GM12891 (cell line): ENCODE measurements at places on chromosomes 4 and X.

- no peak for DNase-seq
These were observed 807 bp downstream of the PGRMC1 start for GRCh38 chrX:119236623-119237561.

- DNase-seq, result no peak
These were observed 39.1 kb downstream of the SUPT20HL1 start for GRCh38 chrX:24399550-24399949.

- no peak for DNase-seq
These were observed 444 bp downstream of the FREM3 start for GRCh38 chr4:143700046-143700415.

GRCh38 chrX:41108463-41109205 lies 23.4 kb downstream of the USP9X start:
- DNase-seq, result no peak

- DNase-seq, result no peak
These were observed 2.3 kb downstream of the HNRNPD start for GRCh38 chr4:82371497-82371896.

DNA sequence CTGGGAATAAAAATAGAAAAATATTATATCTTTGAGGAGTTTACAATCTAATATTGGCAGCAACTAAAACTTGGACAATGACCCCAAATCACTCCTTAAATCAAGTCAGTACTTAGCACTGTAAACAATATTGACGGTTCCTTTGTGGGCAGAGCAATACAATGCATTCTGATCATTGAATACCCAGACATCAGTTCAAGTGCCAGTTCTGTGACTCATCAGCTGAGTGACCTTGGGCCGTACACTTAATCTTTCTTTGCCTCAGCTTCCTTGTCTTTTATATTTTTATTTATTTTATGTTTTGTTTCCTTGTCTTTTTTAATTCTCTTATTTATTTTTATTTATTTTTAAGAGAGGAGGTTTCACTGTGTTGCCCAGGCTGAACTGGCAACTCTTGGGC lies 112.2 kb upstream of the ANXA3 start:
- DNase-seq, result no peak

DNA sequence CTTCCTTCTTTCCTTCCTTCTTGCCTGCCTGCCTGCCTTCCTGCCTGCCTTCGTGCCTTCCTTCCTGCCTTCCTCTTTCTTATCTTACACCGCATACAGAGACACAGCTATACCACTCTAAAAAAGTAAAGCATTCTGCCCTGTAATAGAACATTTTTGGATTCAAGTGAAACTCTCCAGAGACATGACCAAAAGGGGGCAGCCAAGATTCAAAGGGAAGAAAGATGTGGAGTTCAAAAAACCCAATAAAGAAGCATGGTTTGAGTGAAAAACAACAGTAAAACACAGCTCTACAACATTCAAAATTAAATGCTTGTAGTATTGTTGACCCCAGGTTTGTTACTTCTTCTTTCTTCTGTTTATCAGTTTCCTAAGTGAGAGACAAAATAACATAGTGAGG lies 914.9 kb upstream of the PCDH7 start:
- no peak for DNase-seq

- no peak for DNase-seq
These were observed 5.2 kb upstream of the CD99 start for GRCh38 chrX:2685886-2686285.

- no peak for DNase-seq
These were observed 119.0 kb upstream of the SLC6A14 start for GRCh38 chrX:116317409-116317808.

DNA sequence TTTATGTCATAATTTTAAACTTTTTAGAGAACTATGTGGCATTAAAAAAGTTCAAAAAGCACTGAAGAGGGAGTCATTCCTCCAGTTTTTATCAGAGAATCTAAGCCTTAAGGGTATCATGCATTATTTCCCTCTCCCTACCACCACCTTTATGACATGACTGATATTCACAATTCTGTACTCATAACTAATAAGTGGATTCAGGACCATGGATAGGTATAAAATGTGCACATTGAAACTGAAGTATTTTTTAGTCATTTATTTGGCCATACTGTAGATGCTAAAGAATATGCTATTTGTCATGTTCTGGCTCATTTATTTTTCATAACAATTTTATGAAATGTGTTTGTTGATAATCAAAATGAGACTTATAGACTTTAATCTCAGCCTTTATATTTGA lies 897.5 kb upstream of the AGA start:
- no peak for DNase-seq

DNA sequence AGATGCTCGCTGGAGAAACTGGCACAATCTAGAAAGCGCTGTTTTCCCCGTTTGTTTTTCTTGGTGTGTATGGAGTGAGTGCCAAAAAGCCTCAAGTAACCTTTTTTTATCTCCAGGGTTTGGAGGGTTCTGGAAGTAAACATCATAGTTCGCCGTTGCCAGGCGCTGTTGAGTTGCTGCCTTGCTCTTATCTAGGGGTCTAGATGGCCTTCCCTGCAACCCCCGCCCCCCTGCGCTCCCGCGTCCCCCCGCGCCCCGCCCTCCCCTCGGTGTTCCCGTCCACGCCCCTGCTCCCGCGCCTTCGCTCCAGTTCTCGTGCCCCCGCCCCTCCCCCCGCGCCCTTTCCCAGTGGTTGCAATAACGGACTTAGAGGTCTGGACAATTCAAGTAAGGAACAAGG lies 555 bp upstream of the GCNA start:
- DNase-seq, result no peak

GRCh38 chr4:168618577-168619265 lies 121.9 kb downstream of the PALLD start:
- no peak for DNase-seq

DNA sequence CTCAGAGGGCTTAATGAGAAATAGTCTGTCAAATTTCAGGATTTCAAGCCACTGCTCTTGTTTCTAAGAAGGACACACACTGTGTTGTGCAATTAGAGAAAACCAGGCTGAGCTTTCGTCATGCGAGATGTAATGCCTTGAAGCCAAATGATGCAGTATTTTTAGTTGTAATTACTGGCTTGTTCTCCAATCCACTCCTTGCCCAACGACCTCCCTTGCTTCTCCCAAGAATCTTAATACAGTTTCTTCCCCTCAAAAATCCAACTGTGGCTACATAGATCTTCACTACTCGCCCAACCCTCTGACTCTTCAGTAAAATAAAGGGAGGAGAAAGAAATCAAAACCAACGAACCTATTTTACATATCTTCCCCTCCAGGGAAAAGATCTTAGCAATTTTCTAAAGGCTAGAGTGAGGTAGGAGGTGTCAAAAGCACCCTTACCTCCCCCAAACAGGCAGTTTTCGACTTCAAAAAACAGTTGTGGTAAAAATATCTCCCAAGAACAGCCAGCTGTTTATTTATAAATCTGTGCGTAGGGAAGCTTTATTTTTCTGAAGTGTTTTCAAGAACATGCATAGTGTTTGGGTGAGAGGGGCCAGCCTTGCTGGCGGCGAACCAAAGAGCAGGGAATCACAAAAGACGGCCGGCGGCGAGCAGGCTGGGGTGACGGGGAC lies 68.7 kb downstream of the MGST2 start:
- no peak for DNase-seq

GRCh38 chr4:7332216-7333023 lies 102.3 kb downstream of the PSAPL1 start:
- DNase-seq, result no peak

DNA sequence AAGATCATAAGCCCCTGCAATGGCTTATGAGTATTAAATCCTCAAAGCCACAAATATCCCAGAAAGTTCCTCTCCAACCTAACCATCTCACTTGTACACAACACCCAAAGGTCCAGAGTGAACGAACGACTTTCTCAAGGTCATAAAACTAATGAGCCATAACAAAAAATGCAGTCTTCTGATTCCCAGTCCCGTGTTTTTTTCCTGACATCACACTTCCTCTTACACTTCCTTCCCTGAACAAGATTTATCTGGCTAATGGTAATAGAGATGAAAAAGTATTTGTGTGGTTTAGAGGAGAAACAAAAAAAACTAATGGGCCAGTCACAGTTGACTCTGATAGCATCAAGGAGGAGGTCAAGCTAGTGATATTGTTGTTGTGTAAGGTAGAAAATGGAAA lies 99.5 kb upstream of the KLHL13 start:
- no peak for DNase-seq

DNA sequence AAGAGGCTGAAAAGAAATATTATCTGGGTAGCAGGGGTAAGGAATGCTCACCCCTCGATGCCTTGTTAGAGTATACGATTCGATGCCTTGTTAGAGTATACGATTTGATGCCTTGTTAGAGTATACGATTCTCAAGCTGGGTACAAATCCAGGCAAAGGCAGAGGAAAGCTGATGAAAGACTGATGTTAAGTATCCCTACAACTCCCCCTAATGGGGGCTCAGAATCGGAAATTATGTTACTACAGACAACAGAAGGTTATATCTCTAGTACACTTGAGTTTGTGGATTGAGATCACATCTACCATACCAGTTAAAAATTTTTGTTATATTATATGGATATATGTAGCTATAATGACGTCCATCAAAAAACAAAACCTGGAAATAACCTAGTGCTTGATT lies 4.8 kb downstream of the LRRC66 start:
- no peak for DNase-seq

- no peak for DNase-seq
These were observed 2.7 kb downstream of the SMAD1 start for GRCh38 chr4:145484225-145484846.

DNA sequence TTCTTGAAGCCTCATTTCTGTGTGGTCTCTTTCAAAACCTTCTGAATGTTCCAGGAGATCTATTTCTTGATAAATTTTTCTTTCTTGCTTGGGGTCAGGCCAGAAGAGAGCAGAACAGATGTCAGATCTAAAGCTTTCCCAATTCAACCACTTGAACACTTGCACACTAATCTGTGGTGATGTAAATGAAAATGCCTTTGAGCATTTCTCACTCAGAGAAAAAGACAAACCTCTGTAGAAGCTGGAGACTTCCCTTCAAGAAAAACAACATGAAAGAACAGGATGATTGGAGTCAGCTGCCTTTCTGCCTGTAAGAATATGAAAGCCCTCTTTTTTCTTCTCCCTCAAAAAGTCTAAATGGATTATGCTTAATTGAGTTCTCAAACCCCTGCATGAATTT lies 11.2 kb downstream of the IGFBP7 start:
- no peak for DNase-seq

DNA sequence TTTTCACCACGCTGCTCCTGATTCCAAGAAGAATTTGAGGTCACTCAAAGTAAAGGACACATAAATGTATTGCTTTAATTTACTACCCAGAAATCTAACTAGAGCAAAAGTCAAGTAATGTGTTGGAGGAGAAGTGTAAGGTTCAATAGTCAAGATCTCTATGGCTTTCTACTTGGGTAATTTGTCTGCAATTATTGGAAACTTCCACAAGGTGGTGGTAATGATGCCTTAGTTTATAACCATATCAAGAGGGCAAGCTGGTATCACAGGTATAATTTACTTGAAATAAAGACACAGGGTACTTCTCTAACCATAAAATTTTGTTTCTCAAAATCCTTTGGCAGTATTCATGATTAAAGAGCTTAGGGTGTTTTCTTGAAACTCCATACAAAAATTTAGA lies 10.2 kb upstream of the GRIA3 start:
- DNase-seq, result no peak

GRCh38 chrX:34810916-34811315 lies 131.7 kb upstream of the FAM47B start:
- no peak for DNase-seq

- DNase-seq, result no peak
These were observed 81.8 kb upstream of the TRPC5 start for GRCh38 chrX:112164420-112164819.

DNA sequence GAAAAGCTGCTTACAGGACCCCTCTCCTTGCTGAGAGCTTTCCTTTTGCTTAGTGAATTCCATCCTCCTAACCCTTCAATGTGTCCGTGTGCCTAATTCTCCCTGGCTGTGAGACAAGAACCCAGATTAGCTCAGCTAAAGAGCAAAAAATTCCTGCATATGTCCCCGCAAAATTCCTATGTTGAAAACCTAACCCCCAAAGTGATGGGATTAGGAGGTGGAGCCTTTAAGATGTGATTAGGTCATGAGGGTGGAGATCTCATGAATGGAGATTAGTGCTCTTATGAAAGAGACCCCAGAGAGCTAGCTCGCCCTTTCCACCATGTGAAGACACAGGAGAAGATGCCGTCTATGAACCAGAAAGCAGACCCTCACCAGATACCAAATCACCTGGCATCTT lies 503.0 kb upstream of the DIAPH2 start:
- DNase-seq, result no peak

- DNase-seq, result no peak
These were observed 124.8 kb upstream of the SLIT2 start for GRCh38 chr4:20126906-20127305.

DNA sequence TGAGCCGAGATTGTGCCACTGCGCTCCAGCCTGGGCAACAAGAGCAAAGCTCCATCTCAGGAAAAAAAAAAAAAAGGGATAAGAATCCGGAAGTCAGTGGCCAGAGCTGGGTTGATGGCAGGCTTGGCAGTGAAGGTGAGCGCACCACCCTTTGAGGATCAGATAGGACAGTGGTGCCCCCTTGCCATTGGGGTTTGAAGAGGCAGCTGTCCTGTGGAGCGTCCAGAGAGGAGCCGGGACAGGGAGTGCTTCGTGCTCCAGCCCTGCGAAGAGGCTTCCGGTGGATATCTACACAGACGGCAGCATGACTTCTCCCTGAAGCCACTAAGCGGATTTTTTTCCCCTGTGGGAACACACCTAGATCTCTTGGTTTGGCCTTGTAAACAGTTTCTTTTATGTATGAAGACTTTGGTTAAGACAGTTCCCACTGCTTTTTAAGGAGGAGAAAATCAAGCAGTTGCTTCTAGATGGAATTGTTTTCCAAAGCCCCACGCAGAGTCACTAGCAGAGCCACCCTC lies 6.5 kb downstream of the TBC1D14 start:
- DNase-seq, result no peak

GRCh38 chrX:19889582-19890342 lies 2.4 kb upstream of the SH3KBP1 start:
- peak; percentile 18 for DNase-seq

DNA sequence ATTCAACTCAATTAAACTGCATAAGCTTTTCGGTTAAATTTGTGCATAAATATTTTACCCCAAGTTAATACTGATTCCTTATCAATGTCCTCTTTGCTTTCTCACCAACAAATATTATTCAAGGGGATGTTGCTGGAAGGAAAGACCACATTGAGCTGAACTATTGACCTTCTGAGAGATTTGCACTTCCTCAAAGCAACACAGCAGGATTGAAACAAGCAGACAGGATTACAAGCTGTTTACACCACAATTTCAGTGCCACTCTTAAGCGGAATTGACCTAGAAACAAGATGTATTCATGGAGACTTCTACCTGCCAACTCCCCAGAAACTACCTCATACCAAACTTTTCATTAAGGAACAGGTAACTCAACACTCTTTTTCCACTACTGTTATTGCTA lies 96.5 kb upstream of the DUSP21 start:
- DNase-seq, result no peak

GRCh38 chr4:100574607-100575006 lies 56.8 kb upstream of the EMCN start:
- no peak for DNase-seq

- DNase-seq, result peak; percentile 30
These were observed 206.3 kb downstream of the SLC7A11 start for GRCh38 chr4:138035781-138036258.
